ENCODE measurements at places on chromosomes 6 and 20.

- no peak for DNase-seq
Observed at GRCh38 chr20:43404878-43405277, 52.8 kb upstream of the SRSF6 start.

DNA sequence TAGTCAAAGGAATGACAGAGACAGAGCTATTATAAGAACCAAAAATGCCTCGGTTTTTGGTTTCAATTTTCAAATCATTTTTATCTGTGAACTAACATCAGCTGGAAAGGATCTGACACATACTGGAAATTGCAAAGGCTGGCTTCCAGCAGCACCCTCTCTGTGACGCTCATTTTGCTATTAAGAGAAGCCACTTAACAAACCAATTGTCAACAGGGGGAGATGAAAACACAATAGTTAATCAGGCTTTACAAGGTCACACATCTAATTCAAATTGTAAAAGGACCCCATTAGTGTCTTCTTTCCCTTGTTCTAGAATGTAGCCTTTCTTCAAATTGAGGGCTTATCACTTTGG lies 160.5 kb downstream of the TFAP2B start:
- no peak for DNase-seq

DNA sequence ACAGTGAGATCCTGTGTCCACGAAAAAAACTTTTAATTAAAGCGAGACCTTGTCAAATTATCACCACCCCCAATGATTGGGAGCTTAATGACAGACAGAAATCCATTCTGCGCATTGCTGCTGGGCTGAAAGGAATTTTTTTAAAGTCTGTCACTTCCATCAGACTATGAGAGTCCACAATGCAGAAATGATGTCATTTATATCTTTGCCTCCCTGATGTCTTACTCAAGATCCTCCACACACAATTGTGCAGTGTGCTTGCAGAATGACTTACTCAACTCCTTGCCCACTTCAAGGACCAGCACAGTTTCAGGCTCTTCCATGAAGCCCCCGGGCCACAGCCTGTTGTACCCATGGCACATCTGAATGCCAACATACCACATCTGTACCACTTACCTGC lies 41.0 kb downstream of the GPLD1 start:
- DNase-seq = no peak

- DNase-seq = no peak
Observed at GRCh38 chr6:135753196-135753595, 98.3 kb upstream of the PDE7B start.

GRCh38 chr6:137332637-137333280 lies 113.6 kb upstream of the IFNGR1 start:
- DNase-seq = no peak

Measured in right forelimb (tissue), 1 donor.